ENCODE measurements at places on chromosomes 7 and 10.

DNA sequence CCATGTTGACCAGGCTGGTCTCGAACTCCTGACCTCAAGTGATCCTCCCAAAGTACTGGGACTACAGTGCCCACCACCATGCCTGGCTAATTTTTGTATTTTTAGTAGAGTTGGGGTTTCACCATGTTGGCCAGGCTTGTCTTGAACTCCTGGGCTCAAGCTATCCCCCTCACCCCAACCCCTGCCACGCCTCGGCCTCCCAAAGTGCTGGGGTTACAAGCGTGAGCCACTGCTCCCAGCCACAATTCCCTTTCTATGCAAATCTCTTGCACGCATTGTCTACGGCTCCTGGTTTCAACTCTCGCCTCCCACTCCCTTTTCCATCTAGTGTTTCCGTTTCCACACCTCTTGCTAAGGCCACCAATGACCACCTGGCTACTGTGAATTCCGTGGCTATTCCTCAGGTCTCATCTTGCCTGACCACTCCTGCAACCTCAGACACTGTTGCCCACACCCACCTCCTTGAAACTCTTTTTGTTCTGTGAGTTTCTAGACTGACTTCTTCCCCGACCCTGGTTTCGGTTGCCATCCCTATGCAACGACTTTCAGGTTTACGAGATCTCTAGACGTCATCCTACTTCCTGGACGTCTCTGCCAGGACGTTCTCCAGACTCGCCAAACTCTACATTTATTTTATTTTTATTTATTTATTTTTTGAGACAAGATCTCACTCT is 3.4 kb downstream of the CLDN3 start:
- no peak for DNase-seq

DNA sequence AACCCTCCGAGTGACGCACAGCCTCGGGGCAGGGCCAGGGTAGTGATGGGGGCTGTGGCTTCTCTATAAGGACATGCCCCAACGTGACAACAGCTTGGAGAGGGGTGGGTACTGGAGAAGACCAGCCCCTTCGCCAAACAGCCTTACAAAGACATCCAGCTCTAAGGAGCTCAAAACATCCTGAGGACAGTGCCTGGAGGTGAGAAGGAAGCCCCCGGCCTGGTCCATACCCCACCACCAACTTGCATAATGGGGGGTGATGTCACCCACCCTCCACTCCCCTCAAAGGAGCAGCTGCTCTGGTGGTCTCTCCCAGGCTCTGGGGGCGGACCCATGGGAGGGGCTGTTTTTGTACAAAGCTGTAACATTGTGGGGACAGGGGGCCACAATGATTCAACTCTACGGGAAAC is 15.1 kb downstream of the PRSS2 start:
- DNase-seq = no peak

DNA sequence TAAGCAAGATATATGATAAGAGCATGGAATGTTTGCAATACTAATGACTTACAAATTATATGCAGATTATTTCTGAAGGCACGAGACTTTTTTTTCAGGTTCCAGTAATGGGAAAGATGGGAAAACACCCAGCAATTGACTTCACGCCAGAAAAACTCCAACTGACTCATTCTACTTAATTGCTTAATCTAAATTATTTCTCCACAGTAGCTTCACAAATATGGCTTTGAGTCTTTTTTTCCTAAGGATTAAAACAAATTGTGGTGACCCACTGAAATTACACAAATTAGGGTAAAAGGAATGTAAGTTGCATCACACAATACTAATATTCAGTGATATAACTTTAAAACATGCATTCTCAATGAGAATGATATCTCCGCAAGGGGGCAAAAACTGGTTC is 138.7 kb downstream of the GNAI1 start:
- DNase-seq = no peak

DNA sequence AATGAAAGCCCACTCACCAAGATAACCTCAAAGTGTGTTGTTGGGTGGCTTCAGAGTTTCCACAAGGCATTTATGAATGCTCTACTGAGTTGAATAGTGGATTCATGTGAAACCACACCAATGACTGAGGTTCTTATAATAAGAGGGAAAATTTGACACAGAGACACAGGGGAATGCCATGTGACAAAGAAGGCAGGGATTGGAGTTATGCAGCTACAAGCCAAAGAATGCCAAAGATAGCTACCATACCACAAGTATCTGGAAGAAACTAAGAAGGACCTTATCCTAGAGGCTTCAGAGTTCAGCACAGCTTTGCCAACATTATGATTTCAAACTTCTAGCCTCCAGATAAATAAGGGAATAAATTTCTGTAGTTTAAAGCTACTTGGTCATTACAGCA is 68.0 kb upstream of the PCDH15 start:
- no peak for DNase-seq

GRCh38 chr7:149223761-149224160 is 15.7 kb upstream of the ZNF212 start:
- no peak for DNase-seq

- DNase-seq = no peak
Measured at GRCh38 chr10:88781206-88781605, 21.3 kb upstream of the LIPM start.

- DNase-seq = no peak
Measured at GRCh38 chr10:32995066-32995622, 37.1 kb upstream of the ITGB1 start.

- no peak for DNase-seq
Measured at GRCh38 chr10:51574248-51575048, 124.9 kb downstream of the CSTF2T start.

DNA sequence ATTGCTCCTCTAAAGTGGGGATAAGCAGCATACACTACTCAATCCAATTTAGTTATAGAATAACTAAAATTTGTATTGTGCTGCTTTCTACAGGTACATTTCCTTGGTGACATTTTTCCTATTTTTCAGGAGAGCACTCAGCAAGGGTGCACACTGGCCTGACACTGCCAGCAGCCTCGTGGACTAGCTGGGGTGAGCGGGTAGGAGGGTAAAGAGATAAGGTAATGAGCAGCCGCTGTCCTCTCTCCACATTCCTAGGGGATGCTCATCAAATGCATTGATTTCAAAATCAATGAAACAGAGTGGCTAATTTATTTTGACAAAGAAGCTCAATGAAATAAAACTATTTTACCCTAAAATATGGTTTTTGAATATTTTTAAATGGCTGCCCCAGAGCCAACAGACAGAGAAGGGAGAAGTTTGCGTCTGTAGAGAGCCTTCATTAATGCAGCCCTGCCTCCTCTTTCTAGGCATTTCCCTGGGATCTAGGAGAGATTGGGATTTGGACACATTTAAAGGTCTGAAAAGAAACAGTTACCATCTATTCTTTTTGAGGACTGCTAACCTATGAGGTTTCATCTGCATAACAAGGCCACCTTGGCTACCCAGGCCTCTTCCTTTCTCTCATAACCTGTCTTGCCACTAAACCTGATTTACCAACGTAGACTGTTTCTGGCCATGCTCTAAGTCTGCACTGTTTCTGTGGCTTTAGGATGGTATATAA is 561.0 kb downstream of the IPMK start:
- DNase-seq = no peak

GRCh38 chr10:16016688-16017087 is 156.4 kb upstream of the MINDY3 start:
- DNase-seq = no peak

DNA sequence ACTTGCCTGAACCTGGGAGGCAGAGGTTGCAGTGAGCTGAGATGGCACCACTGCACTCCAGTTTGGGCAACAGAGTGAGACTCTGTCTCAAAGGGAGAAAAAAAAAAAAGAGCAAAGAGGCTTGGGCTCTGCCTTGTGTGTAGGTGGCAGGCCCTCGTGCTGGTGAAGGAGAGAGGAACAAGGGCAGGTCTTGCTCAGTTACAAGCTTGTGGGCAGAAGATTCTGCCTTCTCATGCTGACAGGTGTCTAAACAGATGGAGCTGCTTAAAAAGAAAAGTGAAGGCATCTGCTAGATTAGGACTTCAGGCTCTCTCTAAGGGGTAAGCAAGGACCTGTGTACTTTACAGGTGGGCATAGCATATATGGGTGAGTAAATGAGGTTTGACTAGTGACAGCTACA is 65.5 kb upstream of the TRIM8 start:
- DNase-seq = no peak

- DNase-seq = no peak
Measured at GRCh38 chr10:71589617-71590551, 129.7 kb downstream of the C10orf105 start.

GRCh38 chr10:27857616-27858015 is 112.0 kb upstream of the MKX start:
- no peak for DNase-seq

DNA sequence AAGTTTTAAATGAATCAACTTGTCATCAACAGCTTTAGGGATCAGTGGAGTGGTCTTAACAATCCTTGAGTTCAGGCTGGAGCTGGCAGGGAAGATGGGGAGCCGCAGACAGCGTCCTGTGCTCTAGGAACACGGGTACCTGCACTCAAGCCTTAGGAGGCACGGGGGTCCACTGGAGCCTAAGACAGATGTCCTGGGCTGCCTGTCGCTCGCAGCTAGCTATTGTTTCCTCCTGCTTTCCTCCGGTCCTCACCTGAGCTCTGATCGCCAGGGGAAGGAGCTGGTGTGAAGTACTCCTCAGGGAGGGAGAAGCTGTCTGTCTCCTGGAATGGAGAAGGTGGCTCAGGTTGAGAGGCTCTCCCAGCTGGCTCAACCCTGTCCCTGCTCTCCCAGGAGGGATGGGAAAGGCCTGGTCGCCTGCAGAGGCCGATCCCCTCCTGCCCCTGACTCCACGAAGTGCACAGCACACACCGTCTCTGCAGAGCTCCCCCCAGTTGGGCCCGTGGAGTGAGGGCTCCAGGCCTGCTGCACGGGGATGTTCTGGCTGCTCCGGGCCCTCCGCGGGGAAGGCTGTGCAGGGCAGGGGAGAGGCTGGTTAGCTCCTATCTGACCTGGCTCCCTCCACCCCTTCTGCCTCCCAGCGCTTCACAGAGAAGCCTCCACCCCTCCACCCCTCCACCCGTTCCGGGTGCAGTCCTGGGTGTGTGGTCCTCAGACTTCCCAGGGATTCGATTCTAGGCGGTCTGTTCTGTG is 14.5 kb upstream of the PYROXD2 start:
- DNase-seq = no peak

DNA sequence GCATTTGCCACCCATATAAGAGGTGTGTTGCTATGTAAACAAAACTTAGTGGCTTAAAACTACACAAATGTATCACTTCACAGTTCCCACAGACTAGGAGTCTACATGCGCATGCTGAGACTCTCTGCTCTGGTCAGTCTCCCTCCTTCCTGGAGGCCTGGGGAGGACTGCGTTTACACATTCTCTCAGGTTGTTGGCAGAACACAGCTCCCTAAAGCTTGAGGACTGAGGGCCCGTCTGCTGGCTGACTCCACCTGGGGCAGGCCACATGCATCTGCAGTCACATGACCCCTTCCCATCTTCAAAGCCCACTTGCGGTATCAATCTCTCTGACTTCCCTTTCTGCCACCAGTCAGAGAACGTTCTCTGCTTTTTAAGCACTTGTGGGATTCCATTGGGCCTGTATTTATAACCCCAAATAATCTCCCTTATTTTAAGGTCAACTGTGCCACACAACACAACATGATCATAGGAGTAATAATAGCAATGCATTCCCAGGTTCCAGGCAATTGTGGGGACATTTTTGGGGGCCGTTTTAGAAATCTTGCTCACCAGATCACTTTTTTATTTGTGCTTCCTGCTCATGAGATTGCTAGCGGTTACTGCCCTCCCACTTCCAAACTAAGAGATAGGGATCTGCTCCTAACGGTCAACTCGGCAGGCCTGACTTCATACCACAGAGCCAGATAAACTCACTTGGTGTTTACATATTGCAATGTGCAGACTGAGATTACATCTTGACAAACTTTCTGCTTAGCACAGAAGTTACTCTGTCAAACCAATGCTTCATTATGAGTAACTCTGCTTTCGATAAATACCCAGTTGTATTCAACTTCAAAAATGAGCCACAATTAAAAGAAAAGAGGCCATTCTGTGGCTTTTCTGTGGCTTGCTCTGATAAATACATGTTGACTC is 96.3 kb downstream of the ALOX5 start:
- no peak for DNase-seq

DNA sequence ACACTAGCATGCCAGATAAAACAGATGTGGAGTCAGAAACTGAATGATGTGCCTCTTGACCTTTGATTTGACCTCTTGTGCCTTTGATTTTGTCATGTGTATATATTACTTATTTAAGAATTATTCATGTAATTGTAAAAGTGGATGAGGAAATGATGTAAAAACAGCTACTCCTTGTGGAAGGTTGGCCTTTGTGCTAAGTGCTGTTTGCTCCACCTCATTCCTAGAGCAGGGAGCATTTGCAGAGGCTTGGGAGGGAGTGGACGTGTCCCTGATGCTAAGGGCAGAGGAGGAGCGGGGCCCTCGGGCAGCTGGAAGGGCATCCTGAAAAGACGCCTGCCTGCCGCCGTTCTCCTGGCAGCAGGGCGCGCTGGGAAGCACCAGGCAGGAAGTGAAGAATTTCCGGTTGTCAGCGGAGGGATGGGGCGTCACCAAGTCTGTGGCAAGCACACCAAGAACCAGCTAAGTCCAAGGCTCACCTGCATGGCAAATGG is 197.6 kb upstream of the ZNF32 start:
- DNase-seq = no peak
